ENCODE measurements at places on chromosomes 4 and X.

DNA sequence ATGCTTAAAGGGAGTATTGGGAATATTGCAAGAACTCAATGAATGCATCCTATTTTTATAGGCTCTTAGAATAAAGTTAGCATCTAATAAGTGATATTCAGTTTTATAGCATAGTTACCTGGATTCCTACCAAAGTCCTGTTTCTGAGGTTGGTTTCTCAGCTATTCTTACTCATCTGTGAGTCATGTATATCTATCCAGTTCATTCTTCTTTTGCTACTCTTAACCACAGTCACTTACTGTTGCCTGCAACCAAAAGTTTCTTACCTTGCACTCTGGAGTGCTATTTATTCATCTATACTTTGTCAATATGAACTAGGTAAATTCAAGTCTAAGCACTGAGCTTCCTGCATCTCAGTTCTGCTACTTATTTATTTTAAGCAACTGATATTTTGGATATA lies 322.5 kb downstream of the HS3ST1 start:
- peak; percentile 39 for ATAC-seq

DNA sequence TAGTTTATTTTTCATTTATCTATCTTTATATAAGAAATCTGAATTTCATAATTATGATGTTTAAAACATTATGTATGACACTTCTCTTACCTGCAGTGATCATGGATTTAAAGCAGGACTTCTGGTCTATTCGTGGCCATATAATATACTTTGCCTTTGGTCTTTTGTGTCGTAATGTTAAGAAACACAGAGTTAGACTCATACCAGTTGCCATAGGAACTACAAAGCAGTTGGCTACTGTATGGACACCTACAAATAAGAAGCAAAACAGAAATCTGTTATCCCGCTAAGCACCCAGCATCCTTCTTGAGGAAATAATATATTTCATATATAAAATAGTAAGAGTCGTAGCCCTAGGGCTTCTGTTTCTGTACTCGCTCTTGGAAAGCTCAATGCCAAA lies 4.3 kb downstream of the SEPSECS start:
- no peak for ATAC-seq

DNA sequence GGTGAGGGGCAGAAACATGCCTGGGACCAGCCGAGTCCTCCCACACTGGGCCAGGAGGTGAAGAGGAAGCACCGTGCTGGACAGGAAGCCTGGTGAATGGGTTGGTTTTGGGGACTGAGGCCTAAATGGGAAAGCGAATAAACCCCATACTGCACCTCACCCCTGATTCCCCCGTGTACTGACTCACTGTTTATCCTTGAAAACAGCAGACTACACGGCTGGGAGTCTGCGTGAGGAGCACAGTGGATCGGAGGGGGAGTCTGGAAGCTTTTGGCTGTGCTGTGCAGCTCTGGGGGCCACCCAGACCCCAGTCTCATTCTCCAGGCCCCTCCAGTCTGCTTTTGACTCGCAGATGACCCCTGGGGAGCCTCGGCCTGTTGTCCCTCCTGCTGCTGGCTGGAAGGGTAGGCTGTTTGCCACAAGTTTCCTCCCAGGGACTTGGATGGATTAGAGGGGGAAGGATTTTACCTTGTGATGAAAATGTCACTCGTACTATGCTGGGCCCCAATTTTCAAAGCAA lies 90.0 kb downstream of the PSAPL1 start:
- no peak for ATAC-seq

DNA sequence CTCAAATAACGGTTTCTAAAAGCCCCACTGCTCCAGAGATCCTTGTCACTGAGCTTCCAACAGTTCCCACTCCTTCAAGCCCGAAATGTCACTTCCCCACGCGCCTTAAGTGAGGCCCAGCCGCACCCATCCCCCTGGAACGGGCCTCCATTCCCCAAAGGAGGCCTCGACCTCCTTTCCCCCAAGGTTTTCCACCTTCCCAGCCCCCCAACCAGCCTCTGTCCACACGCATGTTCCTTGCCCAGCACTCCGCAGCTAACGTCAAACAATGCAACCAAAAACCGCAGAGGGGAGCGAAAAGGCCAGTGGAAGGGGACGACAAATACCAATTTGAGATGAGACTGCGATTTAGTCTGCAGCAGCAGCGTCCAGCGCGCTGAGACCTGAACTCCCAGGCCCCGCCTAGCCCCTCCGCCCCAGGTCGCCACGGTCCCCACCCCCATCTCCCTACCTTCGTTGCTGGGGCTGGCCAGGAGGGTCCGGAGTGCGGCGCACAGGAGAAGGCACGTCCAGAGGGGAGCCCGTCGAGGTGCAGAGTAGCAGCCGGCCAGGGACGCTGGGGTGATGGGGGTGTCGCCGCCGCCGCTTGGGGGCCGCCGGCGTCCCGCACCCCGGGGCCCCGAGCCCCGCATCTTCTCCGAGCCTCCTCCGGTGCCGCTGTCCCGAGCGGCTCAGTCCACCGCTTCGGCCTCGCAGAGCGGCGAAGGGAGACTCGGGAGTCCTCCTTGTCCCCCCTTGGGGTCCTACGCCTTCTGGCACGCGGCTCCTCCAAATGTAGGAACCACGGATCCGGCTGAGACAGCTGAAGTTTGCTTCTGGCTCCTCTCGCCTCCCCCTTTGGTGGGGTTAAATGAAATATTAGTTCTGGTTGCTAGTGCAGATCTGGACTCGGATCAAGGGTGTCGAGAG lies 924 bp downstream of the EPHA5 start:
- ATAC-seq = no peak

GRCh38 chr4:99564921-99565320 lies 1.1 kb upstream of the TRMT10A start:
- no peak for ATAC-seq

DNA sequence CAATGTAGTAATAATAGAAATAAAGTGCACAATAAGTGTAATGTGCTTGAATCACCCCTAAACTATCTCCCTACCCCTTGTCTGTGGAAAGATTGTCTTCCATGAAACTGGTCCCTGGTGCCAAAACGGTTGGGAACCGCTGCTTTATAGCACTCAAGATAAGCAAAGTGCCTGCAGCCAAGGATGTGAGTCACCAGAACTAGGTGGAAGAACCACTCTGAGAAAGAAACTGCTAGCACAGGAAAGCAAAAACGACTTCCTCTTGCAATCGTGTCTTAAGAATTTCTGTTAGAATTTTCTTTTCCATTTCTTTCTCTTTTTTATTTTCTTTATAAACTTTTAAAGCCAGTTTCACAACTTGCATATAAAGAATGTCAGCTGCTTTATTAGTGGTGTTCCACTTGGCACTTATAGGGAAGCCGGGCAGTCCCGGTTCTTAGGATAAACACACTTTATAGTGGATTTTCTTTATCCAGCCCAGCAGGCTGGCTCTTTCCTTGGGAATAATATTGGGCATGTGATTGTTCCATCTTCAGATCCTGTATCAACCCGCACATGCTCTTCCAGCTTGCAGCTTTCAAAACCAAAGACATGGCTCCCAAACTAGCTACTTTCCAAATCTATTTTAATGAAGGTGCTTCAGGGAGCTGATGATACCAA lies 32.3 kb upstream of the CXCL8 start:
- no peak for ATAC-seq

DNA sequence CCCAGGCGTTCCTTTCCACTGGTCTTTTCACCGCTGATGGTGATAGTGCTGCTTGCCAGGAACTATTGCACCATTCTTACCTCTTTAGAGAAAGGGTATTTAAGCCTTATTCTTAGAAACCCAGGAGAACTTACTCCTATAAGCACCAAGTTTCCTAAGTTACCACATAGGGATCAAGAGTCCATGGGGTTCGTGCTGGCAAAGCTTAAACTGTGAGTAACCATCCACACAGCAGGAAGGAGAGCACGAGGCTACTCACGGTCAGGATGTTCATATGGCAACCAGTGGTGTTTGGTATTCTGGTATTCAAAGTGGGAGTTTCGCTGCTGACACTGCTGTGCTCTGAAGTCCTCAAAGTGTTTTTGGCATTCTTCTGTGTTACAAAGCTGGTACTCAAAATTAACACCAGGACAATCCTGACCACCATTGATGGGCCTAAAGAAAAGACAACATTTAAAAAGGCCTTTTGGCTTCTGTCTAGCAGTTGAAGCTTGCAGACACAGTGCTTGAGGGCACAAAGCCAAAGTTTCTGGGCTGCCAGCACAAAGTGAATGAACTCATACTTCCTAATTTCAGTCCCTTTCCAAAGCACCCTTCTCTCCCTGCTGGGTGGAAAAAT lies 256.9 kb downstream of the ADAMTS3 start:
- no peak for ATAC-seq

DNA sequence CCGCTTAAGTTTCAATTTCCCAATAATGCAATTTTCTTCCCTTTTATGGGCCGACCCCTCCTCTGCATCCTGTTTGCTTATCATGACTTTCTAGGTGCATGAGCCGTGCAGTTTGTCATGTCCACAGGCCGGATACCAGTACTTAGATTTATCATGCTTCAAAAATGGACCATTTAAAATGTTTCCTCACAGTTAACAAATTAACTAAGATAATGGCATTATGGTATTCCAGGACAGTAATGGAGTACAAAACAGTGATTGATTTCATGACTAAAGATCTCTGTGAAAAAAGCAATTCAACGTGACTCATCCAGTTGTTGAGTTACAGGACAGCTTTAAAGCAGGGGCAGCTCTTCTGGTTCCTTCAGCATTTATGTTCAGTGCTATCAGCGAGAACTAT lies 23.0 kb downstream of the SNX25 start:
- peak; percentile 69 for ATAC-seq

- no peak for ATAC-seq
Measured at GRCh38 chr4:26510334-26510964, 20.2 kb upstream of the CCKAR start.

GRCh38 chrX:63934791-63935190 lies 149.8 kb upstream of the ARHGEF9 start:
- no peak for ATAC-seq

DNA sequence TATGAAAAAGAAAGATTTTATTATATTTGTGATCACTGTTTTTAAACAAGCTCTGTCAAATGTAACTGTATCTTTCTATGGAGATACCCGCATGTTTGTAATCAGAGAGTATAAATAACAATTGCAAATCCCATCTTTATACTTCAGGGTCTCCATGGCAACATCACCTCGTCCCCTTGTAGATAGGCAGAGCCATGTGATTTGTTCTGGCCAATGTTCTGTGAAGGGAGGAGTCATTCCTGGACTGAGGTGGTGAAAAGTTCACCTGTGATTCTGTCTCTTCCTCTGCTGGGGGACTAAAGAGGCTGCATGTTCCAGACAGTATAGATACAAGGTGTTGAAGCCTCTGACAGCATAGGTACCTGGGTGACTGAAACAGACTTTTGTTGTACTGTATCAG lies 45.6 kb upstream of the MED14 start:
- ATAC-seq = no peak

GRCh38 chr4:169571435-169571834 lies 40.9 kb downstream of the NEK1 start:
- no peak for ATAC-seq

DNA sequence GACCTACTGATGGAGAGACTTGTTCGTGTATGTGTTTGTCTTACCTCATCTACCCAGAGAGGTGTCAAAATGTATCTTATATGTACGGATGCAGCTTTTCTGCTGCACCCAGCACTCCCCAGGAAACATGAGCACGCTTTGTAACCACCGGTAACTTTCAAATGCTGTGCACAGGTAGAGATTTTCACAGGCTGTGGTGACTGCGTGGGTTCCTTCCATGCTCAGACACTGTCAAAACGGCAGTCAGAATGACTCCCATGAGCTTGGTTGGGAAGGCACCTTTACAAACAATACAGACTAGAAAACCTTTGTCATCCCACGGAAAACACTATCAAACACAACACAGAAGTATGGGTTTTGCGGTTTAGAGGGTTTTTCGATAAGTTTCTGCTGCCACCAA lies 28.2 kb downstream of the F11 start:
- peak; percentile 52 for ATAC-seq

GRCh38 chrX:130975947-130976346 lies 72.9 kb upstream of the ENOX2 start:
- ATAC-seq = peak; percentile 44

GRCh38 chr4:10205223-10205622 lies 88.6 kb upstream of the WDR1 start:
- ATAC-seq = no peak

GRCh38 chr4:155904331-155904730 lies 835 bp downstream of the TDO2 start:
- no peak for ATAC-seq

DNA sequence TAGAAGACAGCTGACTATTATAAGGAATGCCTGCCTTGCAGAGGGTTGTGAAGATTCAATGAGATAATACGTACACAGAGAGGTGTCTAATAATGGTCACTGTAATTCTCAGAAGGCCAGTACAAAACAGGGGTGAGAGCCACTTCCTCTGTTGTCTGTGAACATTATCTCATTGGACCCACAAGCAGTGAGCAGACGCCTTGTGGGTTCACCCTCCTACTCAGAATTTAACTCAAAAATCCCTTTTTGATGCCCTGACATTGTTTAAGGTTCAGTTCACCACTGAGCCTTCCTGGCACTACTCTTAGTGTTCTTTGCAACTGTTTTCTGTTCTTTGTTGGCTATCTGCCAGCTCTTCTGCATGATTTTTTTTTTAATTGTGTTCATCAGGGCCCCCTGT lies 467.4 kb downstream of the BCOR start:
- peak; percentile 68 for ATAC-seq

- ATAC-seq = no peak
Measured at GRCh38 chrX:13253223-13253622, 66.6 kb downstream of the ATXN3L start.

- ATAC-seq = no peak
Measured at GRCh38 chr4:112518675-112519074, 2.7 kb upstream of the NEUROG2 start.

DNA sequence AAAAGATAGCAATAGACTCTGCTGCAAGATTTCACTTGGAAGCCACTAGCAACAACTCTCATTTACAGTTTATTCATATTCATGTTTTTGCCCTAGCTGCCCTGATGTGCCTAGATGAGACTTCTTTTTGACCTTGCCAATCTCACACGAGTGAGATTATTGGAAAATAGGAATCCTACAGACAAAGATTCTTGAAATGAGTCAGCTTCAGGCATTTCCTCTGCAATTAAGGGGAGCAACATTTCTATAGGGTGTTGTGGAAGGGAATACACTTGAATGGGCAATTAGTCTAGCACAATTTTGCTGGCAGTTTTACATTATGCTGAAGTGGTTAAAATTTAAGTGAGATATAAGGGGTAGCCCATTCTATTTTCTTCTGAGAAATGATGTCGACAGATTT lies 217.0 kb upstream of the FAT4 start:
- ATAC-seq = no peak

- ATAC-seq = no peak
Measured at GRCh38 chr4:13640149-13640940, 12.8 kb upstream of the BOD1L1 start.

GRCh38 chrX:87489071-87489470 lies 28.5 kb upstream of the KLHL4 start:
- ATAC-seq = no peak

DNA sequence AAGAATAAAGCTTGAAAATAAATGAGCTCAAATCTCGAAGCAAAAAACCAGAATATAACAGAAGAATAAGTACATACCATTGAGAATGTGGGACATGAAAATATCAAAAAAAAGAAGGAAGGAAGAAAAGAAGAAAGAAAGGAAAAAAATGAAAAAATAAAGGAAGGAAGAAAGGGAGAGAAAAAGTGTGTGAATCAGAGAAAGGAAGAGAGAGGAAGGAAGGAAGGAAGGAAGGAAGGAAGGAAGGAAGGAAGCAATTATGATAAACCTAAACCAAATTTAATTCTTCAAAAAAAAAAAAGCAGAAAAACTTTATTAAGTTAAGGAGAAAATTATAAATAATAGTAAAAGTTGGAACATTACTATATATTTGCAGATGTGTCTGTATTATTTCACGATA lies 949.8 kb downstream of the NLGN4X start:
- ATAC-seq = no peak
